ENCODE measurements at places on chromosomes 7 and 10. TPM values are rescaled to one million over a fixed set of nuclear protein-coding genes. Genes with fewer than 3 reads are reported as not detected.

GRCh38 chr10:71921324-71922027, 42.7 kb upstream of the CHST3 start:
- DNase-seq, result no peak

DNA sequence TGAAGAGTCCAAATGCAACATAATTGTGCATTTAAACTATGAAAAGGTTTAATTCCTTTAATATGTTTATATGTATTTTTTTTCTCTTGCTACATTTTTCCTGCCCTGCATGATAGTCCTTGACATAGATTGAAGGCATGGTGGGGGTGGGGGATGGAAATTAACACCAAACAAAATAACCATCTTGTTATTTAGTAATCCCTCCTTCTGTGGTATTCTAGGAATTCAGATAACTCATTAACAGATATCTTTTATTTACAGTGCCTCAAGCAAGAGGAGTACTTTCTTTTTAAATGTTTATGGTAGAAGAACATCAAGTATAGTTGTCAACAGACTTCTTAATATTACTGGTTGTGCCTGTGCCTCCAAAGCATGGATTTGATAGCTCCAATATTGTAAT, 337.6 kb upstream of the SEMA3A start:
- DNase-seq, result no peak

GRCh38 chr7:146741911-146742310, 625.3 kb downstream of the CNTNAP2 start:
- no peak for DNase-seq

- DNase-seq, result no peak
These were observed 178.8 kb downstream of the ADAM12 start for GRCh38 chr10:126209451-126209850.

DNA sequence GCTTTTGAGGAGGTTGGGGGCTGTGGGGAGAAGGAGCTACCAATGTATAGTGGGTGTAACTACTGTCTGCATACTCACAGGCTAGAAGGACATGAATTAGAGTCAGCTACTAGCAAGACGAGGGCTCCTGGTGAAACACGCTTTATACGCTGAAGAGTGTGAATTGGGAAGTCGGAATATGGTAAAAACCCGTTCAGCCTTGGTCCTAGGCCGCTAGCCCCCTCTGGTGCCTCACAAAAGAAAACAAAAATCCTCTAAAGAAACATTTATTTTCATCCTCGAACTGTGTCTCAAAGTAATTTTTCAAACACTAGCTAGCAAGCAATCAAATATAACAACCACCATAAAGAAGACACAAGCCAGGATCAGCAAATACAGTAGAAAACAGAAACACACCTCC, 338.1 kb upstream of the SEMA3C start:
- DNase-seq, result no peak

GRCh38 chr10:129808092-129808983, 155.7 kb downstream of the EBF3 start:
- DNase-seq, result no peak

GRCh38 chr7:98365863-98366561, 34.9 kb downstream of the BAIAP2L1 start:
- no peak for DNase-seq

ADAP1 gene
- total RNA-seq, result 17.3 TPM

FGL2 gene
- 11.4 TPM for total RNA-seq

KCNH2 gene
- total RNA-seq, result 3.6 TPM

HMX2 gene
- total RNA-seq, result not detected
